ENCODE measurements at places on chromosomes 13 and 19.
A peak's percentile ranks its signal among the peaks of the same experiment; 100 is the strongest.

DNA sequence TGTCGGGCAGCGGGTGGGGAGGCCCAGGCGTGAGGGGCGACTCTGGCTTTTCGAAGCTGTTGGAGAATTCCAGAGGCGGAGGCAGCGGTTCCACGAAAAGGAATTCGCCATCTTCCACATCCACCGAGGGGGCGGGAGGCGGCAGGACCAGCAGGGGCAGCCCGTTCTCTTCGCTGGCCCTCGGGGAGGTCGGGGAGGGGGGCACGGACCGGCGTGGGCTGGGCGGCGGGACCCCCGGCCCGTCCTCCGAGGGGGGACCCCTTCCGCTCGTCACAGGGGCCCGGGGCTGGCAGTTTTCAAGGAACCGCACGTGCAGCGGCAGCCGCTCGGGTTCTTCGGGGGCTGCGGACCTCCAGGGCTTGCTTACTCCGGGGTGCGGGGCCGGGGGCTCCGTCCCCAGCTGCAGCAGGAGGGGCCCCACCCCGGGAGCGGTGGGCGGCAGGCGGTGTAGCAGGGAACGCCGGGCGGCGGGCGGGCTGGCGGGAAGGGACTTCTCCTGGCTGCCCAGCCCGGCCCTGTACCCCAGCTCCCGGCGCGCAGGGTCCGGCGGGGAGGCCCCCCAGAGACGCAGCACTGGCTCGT, 18.0 kb downstream of the C19orf81 start:
- no peaks in the 10 kb centered on the region for H3K4me1 ChIP-seq
- peaks cover 7% of the 10 kb centered on the region for H3K36me3 ChIP-seq
- no peak overlapping the region for H3K4me3 ChIP-seq
- no peak for DNase-seq
- H3K27me3 ChIP-seq, result peaks cover 14% of the 10 kb centered on the region

GRCh38 chr13:65656740-65657329, 1573.3 kb downstream of the PCDH9 start:
- H3K27me3 ChIP-seq, result no peaks in the 10 kb centered on the region
- no peaks in the 10 kb centered on the region for H3K36me3 ChIP-seq
- no peak overlapping the region for H3K4me3 ChIP-seq
- no peaks in the 10 kb centered on the region for H3K4me1 ChIP-seq
- DNase-seq, result no peak

GRCh38 chr13:44819772-44820171, 169.5 kb downstream of the NUFIP1 start:
- H3K4me1 ChIP-seq, result peaks cover 20% of the 10 kb centered on the region
- H3K27ac ChIP-seq, result no peak overlapping the region
- H3K27me3 ChIP-seq, result no peaks in the 10 kb centered on the region
- DNase-seq, result no peak

DNA sequence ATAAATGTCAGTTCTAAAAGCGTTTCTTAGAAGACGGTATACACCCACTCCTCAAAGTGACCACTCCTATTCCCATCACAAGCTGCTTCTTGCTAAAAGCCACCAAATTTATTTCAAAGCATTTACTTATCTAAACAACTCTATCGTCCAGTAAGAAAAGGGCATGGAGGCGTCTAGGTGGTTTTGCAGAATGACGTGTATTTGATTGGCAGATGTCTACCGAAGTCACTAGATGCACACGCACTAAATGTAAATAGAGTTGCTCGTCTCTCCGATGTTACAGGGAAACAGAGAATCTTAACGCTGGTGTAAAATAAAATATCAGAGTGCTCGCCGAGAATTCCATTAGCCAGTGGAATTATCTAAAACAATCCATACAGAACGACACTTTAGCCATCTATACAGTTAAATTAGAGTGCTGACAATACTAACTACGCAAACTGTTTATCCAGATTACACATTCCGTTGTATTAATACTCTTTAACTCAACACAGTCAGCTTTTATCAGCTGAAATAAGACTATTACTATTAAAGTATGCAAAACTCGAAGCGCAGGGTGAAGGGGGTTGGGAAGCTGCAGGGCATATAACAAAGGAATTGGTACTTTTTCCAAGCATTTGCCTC, 1.9 kb downstream of the KLF12 start:
- no peaks in the 10 kb centered on the region for H3K27me3 ChIP-seq
- peak overlapping the region; percentile 97 for H3K4me3 ChIP-seq
- no peaks in the 10 kb centered on the region for H3K36me3 ChIP-seq
- peaks cover 2% of the 10 kb centered on the region for H3K4me1 ChIP-seq
- no peak for DNase-seq

DNA sequence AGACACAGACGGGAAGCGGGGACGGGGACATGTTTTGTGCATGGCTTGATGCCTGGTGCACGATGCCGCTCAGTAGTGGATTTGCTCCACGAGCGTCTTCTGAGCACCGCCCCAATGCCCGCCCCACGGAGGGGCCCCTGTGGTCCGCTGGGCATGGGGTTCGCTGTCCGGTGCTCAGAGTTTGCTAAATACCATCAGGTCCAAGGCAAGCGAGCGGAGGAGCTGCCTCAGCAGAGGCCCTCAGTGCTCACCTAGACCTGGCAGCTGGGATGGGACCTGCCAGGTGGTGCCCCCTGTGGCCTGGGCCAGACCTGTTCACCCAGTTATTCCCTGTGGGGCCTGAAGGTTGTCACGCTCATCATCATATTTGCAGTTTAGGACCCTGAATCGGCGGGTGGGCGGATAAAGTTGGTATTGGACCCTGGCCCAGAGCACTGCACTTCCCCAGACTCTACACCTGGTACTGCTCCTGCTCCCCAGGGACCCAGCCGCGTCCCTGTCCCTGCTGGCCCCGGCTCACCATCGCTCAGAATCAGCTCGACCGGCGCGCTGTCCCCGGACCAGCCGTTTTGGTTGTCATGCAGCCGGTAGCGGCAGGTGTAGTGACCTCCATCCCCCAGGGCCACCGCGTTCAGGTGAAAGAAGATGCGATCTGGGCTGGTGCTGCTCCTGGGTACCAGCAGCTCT, 2.3 kb downstream of the A1BG start:
- H3K27ac ChIP-seq, result no peak overlapping the region
- H3K4me1 ChIP-seq, result no peaks in the 10 kb centered on the region
- no peak for DNase-seq
- no peak overlapping the region for H3K4me3 ChIP-seq
- no peaks in the 10 kb centered on the region for H3K36me3 ChIP-seq
- H3K27me3 ChIP-seq, result no peaks in the 10 kb centered on the region

DNA sequence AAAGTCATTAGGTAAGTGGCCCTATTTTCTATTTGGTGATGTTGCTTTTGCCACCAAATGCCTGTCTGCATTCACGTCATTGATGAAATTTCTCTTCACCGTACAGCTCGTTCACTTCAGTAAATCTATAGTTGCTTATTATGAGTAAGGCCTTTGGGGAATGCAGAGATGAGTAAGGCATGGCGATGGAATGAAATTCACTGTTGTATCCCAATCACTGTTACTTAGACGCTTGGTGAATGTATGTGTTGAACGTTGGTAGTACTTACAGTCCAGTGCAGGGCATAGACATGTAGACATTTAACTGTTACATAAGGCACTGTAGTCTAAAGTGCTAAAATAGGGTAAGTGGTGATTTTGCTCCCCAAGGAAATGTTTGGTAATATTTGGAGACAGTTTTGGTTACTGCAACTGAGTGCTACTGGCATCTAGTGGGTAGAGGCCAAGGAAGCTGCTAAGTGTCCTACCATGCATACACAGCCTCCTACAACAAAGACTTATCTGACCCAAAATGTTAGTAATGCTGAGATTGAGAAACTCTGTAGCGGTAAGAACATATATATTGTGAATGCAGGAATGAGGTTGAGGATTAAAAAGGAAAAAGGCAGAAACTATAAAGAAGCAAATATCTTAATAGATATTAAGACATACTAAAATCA, 5.8 kb downstream of the AKAP11 start:
- H3K36me3 ChIP-seq, result no peaks in the 10 kb centered on the region
- DNase-seq, result no peak
- H3K27me3 ChIP-seq, result no peaks in the 10 kb centered on the region
- no peak overlapping the region for H3K27ac ChIP-seq
- peaks cover 3% of the 10 kb centered on the region for H3K4me1 ChIP-seq

- H3K36me3 ChIP-seq, result peaks cover 23% of the 10 kb centered on the region
- no peaks in the 10 kb centered on the region for H3K27me3 ChIP-seq
- no peak overlapping the region for H3K4me3 ChIP-seq
- no peaks in the 10 kb centered on the region for H3K4me1 ChIP-seq
- no peak overlapping the region for H3K27ac ChIP-seq
These were observed 44.7 kb downstream of the TM9SF2 start for GRCh38 chr13:99545979-99546378.

- H3K27ac ChIP-seq, result no peak overlapping the region
- H3K4me3 ChIP-seq, result no peak overlapping the region
- H3K4me1 ChIP-seq, result peaks cover 2% of the 10 kb centered on the region
- DNase-seq, result no peak
- no peaks in the 10 kb centered on the region for H3K36me3 ChIP-seq
These were observed 376.4 kb downstream of the FGF9 start for GRCh38 chr13:22047082-22047784.

DNA sequence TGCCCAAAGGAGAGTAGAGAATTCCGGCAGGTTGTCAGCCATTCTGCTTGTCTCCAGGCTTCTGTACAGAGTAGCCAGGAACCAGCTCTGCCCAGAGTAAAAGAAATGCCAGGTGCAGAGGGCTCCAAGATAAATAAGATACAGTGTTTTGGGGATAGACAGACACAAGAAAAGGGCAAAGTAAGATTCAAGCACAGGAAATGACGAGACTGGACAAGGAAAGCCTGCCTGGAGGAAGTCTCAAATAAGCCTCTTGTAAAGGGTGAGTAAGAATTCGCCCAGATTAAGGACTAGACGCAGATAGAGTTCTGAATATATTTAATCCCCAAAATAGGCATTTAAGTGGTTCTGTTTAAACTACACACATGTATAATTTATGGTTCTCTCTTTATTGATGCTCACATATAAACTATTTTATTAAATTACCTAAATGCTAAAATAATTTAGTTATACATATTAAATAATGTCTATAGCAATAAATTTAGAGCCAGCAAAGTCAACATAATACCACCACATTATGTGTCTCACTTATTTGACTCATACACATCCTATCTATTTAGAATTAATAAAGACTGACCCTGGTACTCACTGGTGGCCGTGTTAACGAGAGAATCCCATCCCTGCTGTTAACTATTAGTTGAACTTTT, 98.4 kb upstream of the RAP2A start:
- no peak for DNase-seq
- H3K4me1 ChIP-seq, result 0 out of 2 replicates have a peak, but pooled peaks cover 2% of the 10 kb centered on the region
- no peak overlapping the region for H3K4me3 ChIP-seq
- no peak overlapping the region for H3K27ac ChIP-seq

GRCh38 chr13:31209172-31209840, 9.5 kb downstream of the B3GLCT start:
- peak; percentile 39 for DNase-seq
- no peak overlapping the region for H3K4me3 ChIP-seq
- H3K27me3 ChIP-seq, result no peaks in the 10 kb centered on the region
- no peak overlapping the region for H3K27ac ChIP-seq

DNA sequence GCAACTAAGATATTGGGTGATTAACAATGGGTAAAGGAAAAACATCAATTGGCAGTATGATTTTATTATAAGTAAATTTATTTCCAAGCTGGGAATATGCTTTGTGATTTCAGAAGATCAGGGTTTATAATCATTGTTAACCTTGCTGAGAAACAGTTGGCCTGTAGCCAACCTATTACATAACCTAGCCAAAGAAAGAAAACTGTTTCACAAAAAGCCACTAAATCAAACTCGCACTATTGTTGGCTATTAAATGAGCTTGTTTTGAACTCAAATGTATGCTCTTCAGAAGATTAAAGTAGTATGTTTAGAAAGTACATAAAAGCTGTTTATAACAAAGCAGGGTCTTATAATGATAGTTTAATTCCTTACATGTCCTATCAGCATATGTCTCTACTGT, 151.7 kb downstream of the LHFPL6 start:
- no peak overlapping the region for H3K27ac ChIP-seq
- H3K36me3 ChIP-seq, result no peaks in the 10 kb centered on the region
- H3K4me1 ChIP-seq, result no peaks in the 10 kb centered on the region
- no peak for DNase-seq
- no peaks in the 10 kb centered on the region for H3K27me3 ChIP-seq

DNA sequence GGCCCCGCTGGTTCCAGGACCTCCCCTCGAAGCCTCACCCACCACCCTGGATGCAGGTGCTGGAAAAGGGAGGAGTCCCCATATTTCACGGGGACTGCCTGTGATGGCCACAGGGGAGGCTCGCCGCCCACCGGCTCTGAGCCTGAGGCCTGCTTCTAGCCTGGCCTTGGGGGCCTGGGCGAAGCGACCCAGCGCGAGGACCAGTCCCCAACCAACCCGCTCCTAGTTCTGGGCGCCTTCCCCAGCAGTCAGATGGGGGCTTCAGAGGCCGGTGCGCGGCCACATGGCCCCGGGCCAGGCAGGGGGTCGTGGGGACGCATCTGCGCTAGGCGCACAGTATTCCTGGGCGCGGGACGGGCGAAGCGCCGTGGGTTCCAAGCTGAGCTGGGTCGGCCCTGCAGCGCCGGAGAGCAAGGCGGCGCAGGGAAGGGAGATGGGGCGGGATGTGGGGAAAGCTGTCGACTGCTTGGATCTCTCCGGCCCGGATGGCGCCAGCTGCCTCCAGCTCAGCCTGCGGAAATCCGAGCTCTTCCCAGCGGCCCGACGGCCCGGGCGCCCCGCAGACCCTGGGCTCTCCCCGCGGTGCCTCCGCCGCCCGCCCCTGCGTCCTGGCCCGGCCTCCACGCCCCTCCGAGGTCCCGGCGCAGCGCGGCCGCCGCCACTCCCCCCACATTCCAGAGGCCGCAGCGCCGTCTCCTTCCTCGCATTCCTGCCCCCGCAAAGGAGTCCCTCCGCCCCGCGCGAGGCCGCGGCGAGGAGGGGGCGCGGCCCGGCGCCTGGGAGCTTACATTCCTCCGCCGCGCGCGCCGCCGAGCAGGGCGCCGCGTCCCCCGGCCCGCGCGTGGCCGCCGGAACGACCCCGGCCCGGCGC, at the start of gene WTIP:
Gene WTIP (plus strand): TSS at position 788 of the 871 bp plus-strand sequence. CDS start 217 bp downstream, outside the sequence.
- DNase-seq, result peak; percentile 74
- peaks cover 14% of the 10 kb centered on the region for H3K36me3 ChIP-seq
- H3K27ac ChIP-seq, result peak within 1 kb of the TSS; percentile 5
- H3K4me1 ChIP-seq, result no peaks in the 10 kb centered on the region

DNA sequence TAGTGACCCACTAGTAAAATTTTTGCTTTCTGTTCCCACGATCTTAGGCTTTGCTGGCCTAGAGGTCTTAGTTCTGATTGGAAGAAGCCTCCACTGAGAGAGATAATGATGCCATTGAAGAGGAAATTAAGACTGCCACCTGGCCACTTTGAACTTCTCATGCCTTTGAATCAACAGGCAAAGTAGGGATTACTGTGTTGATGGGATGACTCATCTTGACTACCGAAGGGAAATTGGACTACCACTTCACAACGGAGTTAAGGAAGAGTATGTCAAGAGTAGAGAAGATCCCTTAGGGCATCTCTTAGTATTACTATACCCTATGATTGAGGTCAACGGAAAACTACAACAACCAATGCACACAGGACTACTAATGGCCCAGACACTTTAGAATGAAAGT, 12.7 kb upstream of the FREM2 start:
- H3K27me3 ChIP-seq, result no peaks in the 10 kb centered on the region
- no peak overlapping the region for H3K4me3 ChIP-seq
- H3K27ac ChIP-seq, result no peak overlapping the region
- no peaks in the 10 kb centered on the region for H3K36me3 ChIP-seq
- no peak for DNase-seq

All from H9 (cell line).